ENCODE measurements at places on chromosomes 3 and 15. TPM values are rescaled to one million over a fixed set of nuclear protein-coding genes. Genes with fewer than 3 reads are reported as not detected.

- H3K27me3 ChIP-seq, result no peaks in the 10 kb centered on the region
- H3K4me1 ChIP-seq, result no peaks in the 10 kb centered on the region
- no peak overlapping the region for H3K4me3 ChIP-seq
- H3K36me3 ChIP-seq, result no peaks in the 10 kb centered on the region
These were observed 1007.7 kb upstream of the SEMA6D start for GRCh38 chr15:46709460-46710083.

GRCh38 chr15:34616613-34617012, 33.2 kb upstream of the GOLGA8B start:
- H3K4me3 ChIP-seq, result no peak overlapping the region
- H3K4me1 ChIP-seq, result no peaks in the 10 kb centered on the region
- no peak overlapping the region for H3K27ac ChIP-seq
- peaks cover 5% of the 10 kb centered on the region for H3K27me3 ChIP-seq
- no peaks in the 10 kb centered on the region for H3K36me3 ChIP-seq

- peak overlapping the region; percentile 42 for H3K27ac ChIP-seq
- DNase-seq, result peak; percentile 87
- H3K4me3 ChIP-seq, result no peak overlapping the region
- peaks cover 37% of the 10 kb centered on the region for H3K4me1 ChIP-seq
These were observed 2.8 kb downstream of the HEMK1 start for GRCh38 chr3:50572158-50572557.

- H3K4me1 ChIP-seq, result no peaks in the 10 kb centered on the region
- no peak for DNase-seq
- no peak overlapping the region for H3K27ac ChIP-seq
- no peaks in the 10 kb centered on the region for H3K36me3 ChIP-seq
These were observed 908.5 kb upstream of the ROBO1 start for GRCh38 chr3:80676261-80676660.

DNA sequence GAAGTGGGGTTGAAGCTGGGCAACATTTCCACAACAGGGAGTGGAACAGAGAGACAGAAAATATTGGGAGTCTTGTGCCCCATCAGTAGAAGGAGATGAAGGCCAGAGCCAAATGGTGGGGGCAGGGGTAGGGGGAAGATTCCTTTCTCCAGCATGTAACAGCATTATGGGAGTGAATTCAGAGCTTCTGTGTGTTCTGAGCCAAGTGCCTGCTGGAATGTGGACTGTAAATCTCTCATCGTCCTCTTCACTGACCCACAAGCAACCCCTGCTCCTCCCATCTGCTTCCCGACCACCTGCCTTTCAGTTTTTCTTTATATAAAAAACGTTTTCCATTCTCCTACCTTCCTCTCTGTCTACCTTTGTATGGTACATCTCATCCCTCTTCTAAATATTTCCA, 344.2 kb upstream of the TPRG1 start:
- DNase-seq, result no peak
- no peaks in the 10 kb centered on the region for H3K27me3 ChIP-seq

Gene RTP4
- 5.6 TPM for total RNA-seq

Gene LDHAL6B
- total RNA-seq, result not detected
